ENCODE measurements at places on chromosomes 3 and 15. TPM values are rescaled to one million over a fixed set of nuclear protein-coding genes. Genes with fewer than 3 reads are reported as not detected.

GABRB3 gene
- total RNA-seq = 3.6 TPM

C3orf62 gene
- 4.9 TPM for total RNA-seq

- H3K36me3 ChIP-seq = peaks cover 25% of the 10 kb centered on the region
- peaks cover 28% of the 10 kb centered on the region for H3K4me1 ChIP-seq
- H3K27me3 ChIP-seq = no peaks in the 10 kb centered on the region
- peak overlapping the region; percentile 95 for H3K27ac ChIP-seq
- peak overlapping the region; percentile 55 for H3K4me3 ChIP-seq
Measured at GRCh38 chr3:184336547-184337398, 627 bp upstream of the FAM131A start.

- no peaks in the 10 kb centered on the region for H3K27me3 ChIP-seq
- no peak for DNase-seq
- H3K4me1 ChIP-seq = peaks cover 20% of the 10 kb centered on the region
- H3K36me3 ChIP-seq = no peaks in the 10 kb centered on the region
Measured at GRCh38 chr3:174444391-174444790, 414.7 kb upstream of the NAALADL2 start.

GRCh38 chr15:88191812-88192165, 64.8 kb downstream of the NTRK3 start:
- H3K27ac ChIP-seq = no peak overlapping the region
- peaks cover 8% of the 10 kb centered on the region for H3K27me3 ChIP-seq
- H3K36me3 ChIP-seq = no peaks in the 10 kb centered on the region
- no peak overlapping the region for H3K4me3 ChIP-seq
- no peaks in the 10 kb centered on the region for H3K4me1 ChIP-seq

- DNase-seq = peak; percentile 72
- H3K4me1 ChIP-seq = no peaks in the 10 kb centered on the region
- no peaks in the 10 kb centered on the region for H3K27me3 ChIP-seq
- no peak overlapping the region for H3K27ac ChIP-seq
- no peak overlapping the region for H3K4me3 ChIP-seq
- no peaks in the 10 kb centered on the region for H3K36me3 ChIP-seq
Measured at GRCh38 chr3:140863580-140864009, 78.0 kb upstream of the SLC25A36 start.

DNA sequence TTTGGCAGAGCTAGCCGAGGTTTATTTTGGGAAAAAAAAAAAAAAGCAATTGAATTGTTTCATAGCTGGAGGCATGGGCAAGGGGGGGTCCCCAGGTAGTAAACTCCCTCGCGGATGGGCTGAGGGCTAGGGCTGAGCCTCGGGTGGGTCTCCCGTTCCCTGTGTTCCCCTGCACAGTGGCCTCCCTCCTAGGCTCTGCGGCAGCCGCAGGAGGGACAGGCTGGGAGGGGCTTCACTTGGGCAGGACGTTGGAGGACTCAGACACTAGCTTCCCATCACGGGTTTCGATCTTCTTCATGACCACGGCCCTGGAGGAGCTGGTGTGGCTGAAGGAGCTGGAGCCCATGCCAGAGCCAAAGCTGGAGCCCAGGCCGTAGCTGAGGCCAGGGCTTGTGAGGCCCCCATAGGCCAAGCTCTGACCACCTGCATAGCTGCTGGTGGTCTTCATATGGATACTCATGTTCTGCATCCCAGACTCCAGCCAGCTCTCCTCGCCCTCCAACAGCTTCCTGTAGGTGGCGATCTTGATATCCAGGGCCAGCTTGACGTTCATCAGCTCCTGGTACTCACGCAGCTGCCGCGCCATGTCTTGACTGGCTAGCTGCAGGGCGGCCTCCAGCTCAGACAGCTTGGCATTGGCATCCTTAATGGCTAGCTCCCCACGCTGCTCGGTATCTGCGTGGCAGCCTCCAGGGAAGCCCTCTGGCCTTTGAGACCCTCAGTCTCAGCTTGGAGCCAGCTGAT, 64.0 kb upstream of the CDAN1 start:
- H3K36me3 ChIP-seq = no peaks in the 10 kb centered on the region
- H3K4me1 ChIP-seq = no peaks in the 10 kb centered on the region
- DNase-seq = no peak
- H3K27ac ChIP-seq = no peak overlapping the region

DNA sequence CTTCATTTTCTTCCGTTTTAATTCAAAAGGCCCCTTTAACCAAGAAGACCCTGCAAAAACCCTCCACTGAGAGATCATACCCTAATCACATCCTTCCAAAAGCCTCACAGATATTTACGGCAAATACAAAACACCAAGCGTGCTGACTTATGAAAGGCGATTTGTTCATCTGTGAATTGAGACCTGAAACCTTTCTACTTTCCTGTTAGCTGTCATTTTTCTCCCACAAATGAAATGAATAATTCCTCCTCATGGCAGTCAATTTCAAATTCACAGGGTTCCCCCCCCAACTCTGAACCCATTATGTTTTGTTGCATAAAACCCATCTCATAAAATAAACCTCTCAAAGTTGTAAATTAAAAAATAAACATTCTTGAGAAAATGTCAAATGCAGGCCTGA, 149.6 kb downstream of the PDZRN3 start:
- H3K27ac ChIP-seq = peak overlapping the region; percentile 69
- H3K4me1 ChIP-seq = peaks cover 57% of the 10 kb centered on the region
- no peaks in the 10 kb centered on the region for H3K36me3 ChIP-seq
- DNase-seq = no peak

DNA sequence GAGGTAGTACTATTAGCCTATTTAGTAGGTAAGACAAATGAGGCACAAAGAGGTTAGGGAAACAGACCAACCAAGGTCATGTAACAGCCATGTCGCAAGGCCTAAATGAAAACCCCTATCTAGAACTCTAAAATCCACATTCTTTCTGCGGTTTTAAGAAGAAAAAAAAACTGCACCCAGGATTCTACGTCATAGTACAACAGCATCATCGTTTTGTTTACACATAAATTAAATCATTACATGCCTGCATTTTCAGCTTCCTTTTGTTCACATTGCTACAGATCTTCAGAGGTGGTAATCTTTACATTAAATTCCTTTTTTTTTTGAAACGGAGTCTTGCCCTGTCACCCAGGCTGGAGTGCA, 548 bp upstream of the PSMD6 start:
- H3K4me1 ChIP-seq = peaks cover 6% of the 10 kb centered on the region
- DNase-seq = no peak

DNA sequence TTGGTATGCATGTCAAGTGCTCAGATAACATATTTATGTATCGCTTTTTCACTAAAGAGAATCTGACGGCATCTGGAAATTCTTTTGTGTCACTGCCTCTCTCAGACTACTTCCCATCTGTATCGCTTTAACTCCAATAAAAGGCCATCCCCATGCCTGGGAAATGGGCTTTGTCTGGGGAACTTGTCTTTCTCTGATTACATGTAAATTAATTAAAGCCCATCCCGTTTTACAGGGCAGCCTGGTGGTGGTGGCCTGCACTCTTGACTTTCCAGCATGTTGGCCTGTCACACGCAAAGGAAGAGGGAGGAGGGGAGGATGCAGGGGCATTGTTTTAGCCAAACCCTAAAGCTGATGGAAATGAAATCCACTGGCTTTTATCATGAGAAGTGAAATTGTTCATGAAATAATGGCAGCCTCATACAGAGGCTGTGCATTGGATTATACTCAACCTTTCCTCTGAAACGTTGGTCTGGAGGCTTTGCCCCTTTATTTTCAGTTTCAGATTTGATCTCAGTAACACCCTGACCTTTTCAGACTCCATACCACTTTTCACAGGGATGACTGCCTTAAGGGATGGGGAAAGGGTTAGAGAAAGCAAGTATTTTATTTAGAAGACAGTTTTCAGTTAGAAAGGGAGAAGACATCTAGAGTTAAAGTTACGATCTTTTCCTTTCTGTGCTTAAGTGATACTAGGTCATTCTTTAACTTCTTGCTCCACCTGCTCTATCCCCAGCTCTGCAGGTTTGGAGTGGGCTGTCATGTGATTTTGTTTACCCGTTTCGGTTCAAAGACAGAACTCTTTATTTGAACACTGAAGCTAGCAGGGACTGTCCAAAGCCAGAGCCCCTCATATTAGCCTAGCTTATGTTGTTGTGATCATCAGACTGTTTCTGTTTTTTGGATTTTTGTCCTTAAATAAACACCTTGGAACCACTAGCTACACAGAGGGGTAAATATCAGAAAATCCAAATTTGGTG, 94.6 kb upstream of the CTDSPL start:
- H3K36me3 ChIP-seq = no peaks in the 10 kb centered on the region
- H3K4me3 ChIP-seq = no peak overlapping the region
- no peaks in the 10 kb centered on the region for H3K27me3 ChIP-seq

ACKR4 gene
- 1.3 TPM for total RNA-seq

- H3K36me3 ChIP-seq = no peaks in the 10 kb centered on the region
- no peaks in the 10 kb centered on the region for H3K27me3 ChIP-seq
- no peak overlapping the region for H3K27ac ChIP-seq
- no peak overlapping the region for H3K4me3 ChIP-seq
- no peaks in the 10 kb centered on the region for H3K4me1 ChIP-seq
Measured at GRCh38 chr3:119360736-119361462, 66.7 kb downstream of the ARHGAP31 start.

GRCh38 chr3:58646503-58646902, 20.1 kb downstream of the FAM3D start:
- H3K27ac ChIP-seq = no peak overlapping the region
- no peak for DNase-seq
- no peaks in the 10 kb centered on the region for H3K36me3 ChIP-seq
- H3K4me1 ChIP-seq = peaks cover 17% of the 10 kb centered on the region
- H3K27me3 ChIP-seq = no peaks in the 10 kb centered on the region
- H3K4me3 ChIP-seq = no peak overlapping the region

GRCh38 chr3:147797095-147797494, 387.9 kb downstream of the ZIC1 start:
- no peak overlapping the region for H3K4me3 ChIP-seq
- H3K27me3 ChIP-seq = no peaks in the 10 kb centered on the region
- no peak overlapping the region for H3K27ac ChIP-seq
- no peak for DNase-seq
- no peaks in the 10 kb centered on the region for H3K36me3 ChIP-seq
- no peaks in the 10 kb centered on the region for H3K4me1 ChIP-seq

- H3K36me3 ChIP-seq = no peaks in the 10 kb centered on the region
- H3K4me1 ChIP-seq = no peaks in the 10 kb centered on the region
- no peak for DNase-seq
- H3K27ac ChIP-seq = no peak overlapping the region
- H3K4me3 ChIP-seq = no peak overlapping the region
- no peaks in the 10 kb centered on the region for H3K27me3 ChIP-seq
Measured at GRCh38 chr3:62965311-62965710, 90.1 kb upstream of the CADPS start.

- H3K4me3 ChIP-seq = no peak overlapping the region
- DNase-seq = no peak
- no peak overlapping the region for H3K27ac ChIP-seq
- no peaks in the 10 kb centered on the region for H3K4me1 ChIP-seq
- no peaks in the 10 kb centered on the region for H3K27me3 ChIP-seq
Measured at GRCh38 chr3:63413523-63413922, 135.4 kb downstream of the SYNPR start.

DNA sequence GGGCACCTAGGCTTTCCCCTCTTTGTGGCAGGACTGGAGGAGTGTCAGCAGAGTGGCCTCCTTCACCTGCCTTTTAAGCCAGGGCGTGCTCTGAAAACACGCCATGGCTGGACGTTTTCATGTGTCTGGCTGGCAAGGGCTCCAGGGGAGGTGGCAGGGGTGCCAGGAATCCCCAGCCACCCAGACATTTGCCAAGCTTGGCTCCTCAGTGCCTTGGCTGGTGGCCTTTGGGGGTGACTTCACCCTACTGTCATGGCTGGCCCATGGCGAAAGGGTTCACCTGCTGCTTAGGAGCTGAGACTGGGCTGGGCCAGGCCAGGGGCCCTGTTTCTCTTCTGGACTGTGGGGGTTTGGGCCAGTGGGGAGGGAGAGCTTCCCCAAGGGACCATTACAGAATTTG, 17.6 kb downstream of the KLF13 start:
- peaks cover 91% of the 10 kb centered on the region for H3K4me1 ChIP-seq
- H3K36me3 ChIP-seq = no peaks in the 10 kb centered on the region
- H3K4me3 ChIP-seq = no peak overlapping the region
- H3K27ac ChIP-seq = peak overlapping the region; percentile 76
- DNase-seq = peak; percentile 48
- H3K27me3 ChIP-seq = no peaks in the 10 kb centered on the region

DNA sequence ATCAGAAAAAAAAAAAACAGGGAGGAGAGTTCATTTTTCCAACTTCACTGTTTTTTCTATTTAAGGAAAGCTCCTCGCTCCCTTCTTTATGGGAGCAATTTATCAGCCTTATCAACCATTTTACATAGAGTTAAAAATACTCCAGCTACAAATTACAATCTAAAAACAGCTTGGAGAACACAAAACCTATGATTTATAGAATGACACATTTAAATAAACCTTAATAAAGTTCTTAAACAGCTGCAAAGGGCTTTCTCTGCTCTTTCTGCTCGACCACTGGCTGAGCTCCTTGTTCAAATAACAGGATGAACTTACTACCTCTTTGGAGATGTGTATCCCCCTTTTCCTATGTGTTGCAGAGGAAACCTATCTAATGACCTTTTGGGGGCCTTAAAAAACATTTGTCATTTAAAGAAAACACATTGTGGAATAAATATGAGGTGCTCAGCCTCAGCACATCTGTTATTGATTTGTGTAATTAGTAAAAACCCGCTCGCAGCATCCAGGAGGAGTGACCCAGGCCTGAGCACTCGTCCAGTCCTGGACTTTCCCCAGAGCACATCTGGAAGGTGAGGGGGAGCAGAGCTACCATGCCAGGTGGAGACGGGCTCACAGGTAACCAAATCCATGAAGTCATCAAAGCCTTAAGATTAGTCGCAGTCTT, 231.2 kb downstream of the ATP8B4 start:
- H3K27ac ChIP-seq = no peak overlapping the region
- no peaks in the 10 kb centered on the region for H3K36me3 ChIP-seq
- H3K4me3 ChIP-seq = no peak overlapping the region
- DNase-seq = no peak
- no peaks in the 10 kb centered on the region for H3K27me3 ChIP-seq
- no peaks in the 10 kb centered on the region for H3K4me1 ChIP-seq

DNA sequence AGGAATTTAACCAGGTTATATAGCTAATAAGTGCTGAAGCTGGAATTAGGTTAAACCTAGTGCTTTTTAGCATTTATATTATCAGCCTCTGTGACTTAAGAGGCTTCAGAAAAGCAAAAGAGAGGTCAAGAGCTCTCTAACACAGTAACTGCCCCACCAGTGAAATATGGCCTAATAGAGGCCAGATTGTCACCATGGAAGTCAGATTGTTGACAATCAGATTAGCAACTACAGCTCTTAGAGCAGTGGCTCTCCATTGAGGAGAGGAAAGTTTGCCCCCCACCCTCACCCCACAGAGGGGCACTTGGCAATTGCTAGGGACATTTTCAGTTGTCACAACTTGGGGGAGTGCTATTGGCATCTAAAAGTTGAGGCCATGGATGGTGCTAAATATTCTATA, 23.3 kb upstream of the LMOD3 start:
- H3K27ac ChIP-seq = no peak overlapping the region
- H3K36me3 ChIP-seq = no peaks in the 10 kb centered on the region
- H3K4me3 ChIP-seq = no peak overlapping the region
- no peak for DNase-seq
- H3K4me1 ChIP-seq = no peaks in the 10 kb centered on the region
- H3K27me3 ChIP-seq = no peaks in the 10 kb centered on the region

DNA sequence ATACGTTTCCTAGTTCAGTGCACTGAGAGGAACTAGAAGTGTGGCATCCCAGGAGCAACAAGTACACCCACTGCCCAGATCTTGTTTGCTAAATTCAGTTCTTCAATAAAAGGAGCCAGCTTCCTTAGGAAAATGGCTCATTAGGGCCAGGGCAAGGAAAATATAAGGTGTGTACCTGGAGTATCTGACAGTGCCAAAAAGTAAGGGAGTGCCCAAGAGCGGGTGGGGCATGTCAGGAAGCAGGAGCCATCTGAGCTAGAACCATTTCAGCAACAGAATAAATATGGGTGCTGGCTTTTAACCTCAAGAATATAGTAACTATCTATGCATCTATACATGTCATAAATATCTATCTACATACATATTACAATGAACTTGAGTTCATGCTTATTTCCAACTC, 44.1 kb downstream of the SLC41A3 start:
- H3K27me3 ChIP-seq = no peaks in the 10 kb centered on the region
- H3K4me1 ChIP-seq = no peaks in the 10 kb centered on the region
- no peaks in the 10 kb centered on the region for H3K36me3 ChIP-seq
- no peak overlapping the region for H3K4me3 ChIP-seq
- DNase-seq = no peak

Data from body of pancreas (tissue), 4 donors.